ENCODE measurements at places on chromosomes 7 and 10.

GRCh38 chr10:129958148-129958628 lies 5.9 kb downstream of the EBF3 start:
- no peak for DNase-seq

DNA sequence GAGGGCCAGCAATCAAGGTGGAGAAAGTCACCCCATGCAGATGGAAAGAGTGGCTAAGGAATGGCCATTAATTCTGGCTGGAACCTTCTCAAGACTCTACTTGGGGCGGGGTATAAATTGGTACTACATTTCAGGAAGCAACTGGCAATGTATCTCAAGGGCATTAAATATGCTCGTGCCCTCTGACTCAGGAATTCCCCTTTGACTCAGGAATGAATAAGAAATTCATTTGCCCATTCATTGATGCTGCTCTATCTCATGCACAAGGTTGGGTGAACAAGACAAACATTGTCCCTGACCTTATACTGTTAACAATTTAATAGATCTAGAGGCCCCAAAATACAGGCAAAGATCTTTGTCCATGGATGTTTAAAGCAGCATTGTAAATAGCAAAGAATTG lies 188.1 kb downstream of the MYOF start:
- no peak for DNase-seq

GRCh38 chr7:28808796-28809533 lies 149.2 kb downstream of the TRIL start:
- no peak for DNase-seq

- DNase-seq = no peak
Observed at GRCh38 chr10:42935466-42935865, 141.4 kb upstream of the RET start.

- DNase-seq = no peak
Observed at GRCh38 chr7:4939971-4940728, 18.8 kb downstream of the MMD2 start.

- no peak for DNase-seq
Observed at GRCh38 chr10:93604146-93604545, 3.1 kb upstream of the RBP4 start.

DNA sequence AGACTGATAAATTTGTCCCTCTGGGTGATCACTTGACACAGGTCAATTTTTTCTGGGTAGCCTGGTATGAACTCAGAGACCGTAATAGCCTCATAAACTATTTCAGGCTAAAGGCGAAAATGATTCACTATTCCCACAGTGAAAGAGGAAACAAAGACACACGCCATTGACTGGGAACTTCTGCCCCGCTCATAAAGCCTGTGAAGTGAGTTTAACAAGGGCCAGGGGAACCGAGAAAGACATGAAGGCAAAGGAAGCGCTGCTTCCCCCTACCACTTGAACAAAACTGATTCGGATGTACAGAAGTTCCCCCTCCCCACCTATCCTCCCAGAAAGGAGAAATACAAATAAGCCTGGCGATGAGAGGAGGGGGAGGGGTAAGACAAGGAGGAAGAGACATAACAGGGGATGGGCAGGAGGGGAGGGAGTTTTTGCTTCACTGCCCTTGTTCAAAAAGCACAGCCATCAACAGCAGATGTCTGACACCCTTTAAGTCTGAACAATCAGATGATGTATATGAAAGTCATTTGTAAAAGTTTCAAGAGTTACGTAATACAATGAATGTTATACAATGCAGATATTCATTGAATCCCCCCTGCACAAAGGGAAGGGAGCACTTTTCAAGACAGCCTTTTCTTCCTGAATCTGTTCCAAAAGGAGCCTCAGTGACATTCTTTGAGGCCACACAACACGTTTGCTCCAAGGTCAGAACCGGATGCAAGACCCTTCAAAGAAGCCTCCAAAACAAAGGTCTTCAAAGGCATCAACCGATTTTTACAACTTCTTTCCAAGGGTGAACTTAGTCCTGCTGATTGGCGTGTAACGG lies 734 bp downstream of the ABCB4 start:
- DNase-seq = peak; percentile 7

DNA sequence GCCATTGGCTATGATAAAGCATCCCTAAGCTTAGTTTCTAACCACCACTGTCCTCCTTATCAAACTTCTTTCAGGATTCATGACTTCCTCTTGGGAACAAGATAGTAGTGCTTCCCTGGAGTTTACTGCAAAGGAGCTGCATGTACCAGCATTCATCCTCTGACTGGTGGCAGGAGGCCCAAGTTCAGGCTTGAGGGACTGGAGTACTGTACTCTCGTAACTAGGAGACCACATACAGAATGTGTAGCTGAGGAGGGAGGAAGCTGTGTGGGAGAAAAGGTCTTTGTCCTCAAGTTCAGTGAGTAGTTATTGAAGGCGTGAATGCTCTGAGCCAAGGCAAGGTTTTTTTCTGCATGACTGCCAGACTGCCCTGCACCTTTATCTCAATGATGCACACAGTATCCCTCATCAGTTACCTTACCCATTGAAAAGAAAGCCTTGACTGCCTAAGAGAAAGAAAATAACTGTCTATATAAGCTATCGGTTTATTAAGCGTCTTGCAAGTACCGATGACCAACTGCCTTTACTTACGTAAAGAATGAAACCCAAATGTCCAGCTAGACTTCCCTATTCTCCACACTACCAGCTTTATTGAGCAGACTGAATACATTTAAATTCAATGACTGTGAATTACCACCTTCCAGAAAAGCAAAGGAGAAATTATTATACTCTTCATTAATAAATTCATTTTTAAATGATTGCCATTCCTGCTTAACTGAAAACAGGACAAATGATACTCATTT lies 12.8 kb downstream of the SCRN1 start:
- DNase-seq = no peak

DNA sequence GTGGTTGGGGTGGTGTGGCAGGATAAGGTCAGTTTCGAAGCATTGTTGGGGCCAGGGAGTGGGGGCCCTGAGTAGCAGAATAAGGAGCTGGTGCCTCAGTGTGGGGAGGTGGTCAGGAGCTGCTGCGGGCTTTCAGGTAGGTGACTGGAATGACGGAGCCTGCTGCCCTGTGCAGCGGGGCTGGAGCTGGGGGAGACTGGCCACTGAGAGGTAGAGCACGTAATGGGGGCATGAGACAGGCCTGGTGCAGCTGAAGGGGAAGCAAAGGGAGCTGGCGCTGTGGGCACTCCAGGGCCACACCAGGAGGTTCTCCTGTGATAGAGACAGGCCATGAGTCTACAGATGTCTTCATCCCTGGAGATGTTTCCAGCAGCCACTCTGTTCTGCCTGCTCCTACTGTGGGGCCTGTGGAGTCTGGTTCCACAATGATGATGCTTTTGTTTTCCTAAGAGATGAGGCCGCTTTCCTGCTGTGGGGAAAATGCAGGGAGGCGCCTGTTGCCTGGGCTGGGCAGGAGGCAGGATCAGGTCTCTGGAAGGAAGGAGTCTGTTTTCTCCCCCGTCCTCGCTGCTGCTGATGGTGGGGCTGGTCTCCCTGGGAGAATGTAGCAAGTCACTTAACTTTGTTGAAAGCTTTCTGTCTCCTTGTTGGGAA lies 31.1 kb downstream of the NUB1 start:
- DNase-seq = peak; percentile 43

DNA sequence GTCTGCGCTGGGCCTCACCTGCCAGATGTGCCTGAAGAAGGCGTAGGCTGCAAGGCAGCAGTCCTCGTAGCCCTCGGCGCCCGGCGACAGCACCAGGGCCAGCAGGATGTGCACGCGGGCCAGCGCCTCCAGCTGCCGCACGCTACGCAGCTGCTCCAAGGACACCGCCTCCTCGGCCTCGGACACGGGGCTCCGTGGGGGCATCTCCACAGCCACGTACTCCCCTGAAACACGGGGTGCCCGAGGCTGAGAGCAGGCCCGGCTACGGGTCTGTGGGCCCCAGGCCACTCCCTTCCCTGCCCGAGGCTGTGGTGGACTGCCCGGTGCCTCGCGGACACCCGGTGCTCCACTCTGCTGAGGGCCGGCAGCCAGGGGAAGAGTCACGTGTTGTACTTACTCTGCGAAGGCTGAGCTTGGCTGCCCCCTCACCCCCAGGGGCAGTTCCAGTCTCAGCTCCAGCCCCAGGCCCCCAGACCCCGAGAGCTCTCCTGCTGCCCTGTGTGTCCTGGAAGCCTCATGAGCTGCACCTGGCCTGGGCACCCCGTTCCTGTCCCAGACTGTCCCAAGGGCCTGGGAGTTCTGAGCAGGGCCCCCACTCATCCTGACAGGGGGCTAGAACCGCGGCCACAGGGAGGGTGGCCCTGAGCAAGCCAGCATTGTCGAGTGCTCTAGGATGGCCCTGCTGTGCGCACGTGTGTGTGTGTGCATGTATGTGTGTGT lies 62.8 kb downstream of the CFAP46 start:
- peak; percentile 24 for DNase-seq

DNA sequence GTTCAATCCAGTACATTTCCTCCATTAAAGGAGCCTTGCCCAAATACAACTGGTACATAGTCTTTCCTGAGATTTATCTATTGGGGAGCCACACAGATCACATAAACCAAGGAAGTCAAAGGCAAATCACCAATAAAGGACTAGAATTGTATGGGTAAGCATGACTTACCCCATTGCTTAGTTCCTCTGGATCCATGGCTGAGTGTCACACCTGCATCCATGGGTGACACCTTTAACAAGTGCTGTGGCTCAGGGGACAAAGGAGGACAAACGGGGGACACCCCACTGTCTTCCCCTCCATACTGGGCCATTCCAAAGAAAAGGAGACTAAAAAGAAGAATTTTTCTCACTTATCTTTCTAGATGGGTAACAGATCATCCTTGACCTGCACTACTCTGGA lies 30.4 kb downstream of the ZNF92 start:
- DNase-seq = no peak
